Immature natural killer cell (primary cell): ENCODE measurements at places on chromosomes 16 and 17.

- DNase-seq: no peak
Observed at GRCh38 chr16:2001456-2002355, 7.9 kb downstream of the ZNF598 start.

DNA sequence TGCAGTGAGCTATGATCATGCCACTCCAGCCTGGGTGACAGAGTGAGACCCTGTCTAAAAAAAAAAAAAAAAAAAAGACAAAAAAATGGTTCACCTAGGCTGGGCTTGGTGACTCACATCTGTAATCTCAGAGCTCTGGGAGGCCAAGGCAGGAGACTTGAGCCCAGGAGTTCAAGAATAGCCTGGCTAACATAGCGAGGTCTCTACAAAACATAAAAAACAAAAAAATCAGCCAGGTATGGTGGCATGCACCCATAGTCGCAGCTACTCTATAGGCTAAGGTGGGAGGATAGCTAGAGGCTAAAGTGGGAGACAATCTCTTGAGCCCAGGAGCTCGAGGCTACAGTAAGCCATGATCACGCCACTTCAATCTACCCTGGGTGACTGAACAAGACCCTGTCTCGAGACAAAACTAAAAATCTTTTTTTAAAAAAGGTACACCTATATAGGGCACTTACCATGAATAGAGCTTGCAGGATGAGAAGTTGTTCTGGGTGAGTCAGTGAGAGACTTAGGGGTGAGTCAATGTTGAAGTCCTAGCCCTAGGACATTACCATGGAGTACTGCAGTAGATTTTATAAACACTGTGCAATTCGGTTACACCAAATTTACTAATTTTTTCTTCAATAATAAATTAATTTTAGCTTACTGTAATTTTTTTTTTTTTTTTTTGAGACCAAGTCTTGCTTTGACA is 19.0 kb downstream of the USP32 start:
- DNase-seq: no peak

DNA sequence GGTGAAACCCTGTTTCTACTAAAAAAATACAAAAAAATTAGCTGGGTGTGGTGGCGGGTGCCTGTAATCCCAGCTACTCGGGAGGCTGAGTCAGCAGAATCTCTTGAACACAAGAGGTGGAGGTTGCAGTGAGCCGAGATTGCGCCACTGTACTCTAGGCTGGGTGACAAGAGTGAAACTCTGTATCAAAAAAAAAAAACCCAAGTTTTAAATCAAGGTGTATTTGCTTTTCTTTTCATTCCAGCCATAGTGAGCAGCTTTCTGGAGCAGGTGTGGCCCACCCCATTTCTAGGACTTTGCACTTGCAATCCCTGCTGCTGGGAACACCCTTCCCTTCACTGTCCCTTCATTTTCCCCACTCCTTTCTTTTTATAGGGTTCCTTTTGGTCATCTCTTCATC is 28.8 kb downstream of the TMEM238L start:
- no peak for DNase-seq

DNA sequence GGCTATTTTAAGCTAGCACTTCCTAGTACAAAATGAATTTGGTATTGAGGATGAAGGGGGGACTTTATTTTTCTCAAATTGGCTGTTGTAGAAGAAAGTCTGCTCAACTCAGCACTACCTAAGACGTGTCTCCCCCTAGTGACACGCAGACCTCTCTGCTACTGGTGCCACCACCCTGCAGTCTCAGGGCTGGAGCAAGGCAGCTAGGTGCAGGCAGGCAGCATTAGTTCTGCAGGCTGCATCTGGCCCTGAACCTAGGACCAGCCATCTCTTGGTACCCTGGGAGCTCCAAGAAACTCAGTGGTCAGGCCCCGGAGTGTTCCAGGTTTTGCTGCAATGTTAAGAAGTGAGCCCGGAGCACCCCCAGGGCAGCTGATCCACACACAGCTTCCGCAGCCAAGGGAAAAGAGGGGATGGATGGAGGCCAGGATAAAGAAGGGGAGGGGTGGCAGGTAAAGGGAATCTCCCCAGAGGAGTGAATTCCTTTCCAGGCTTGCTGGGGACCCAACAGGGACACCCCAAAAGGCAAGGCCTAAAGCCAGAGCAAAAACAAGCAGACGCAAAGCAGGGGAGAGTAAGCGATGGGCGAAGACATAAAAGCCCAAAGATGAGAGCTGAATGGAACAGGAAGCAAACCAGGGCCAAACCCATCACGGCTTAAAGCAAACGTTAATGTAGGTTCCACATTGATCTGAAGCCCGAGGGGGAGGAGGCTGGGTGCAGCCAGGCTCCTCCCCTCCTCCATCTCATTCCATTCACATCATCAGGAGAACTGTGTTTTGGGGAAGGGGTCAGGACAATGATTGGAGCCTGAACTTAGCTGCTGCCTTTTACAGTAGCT is 200.5 kb downstream of the ZFHX3 start:
- DNase-seq: no peak

DNA sequence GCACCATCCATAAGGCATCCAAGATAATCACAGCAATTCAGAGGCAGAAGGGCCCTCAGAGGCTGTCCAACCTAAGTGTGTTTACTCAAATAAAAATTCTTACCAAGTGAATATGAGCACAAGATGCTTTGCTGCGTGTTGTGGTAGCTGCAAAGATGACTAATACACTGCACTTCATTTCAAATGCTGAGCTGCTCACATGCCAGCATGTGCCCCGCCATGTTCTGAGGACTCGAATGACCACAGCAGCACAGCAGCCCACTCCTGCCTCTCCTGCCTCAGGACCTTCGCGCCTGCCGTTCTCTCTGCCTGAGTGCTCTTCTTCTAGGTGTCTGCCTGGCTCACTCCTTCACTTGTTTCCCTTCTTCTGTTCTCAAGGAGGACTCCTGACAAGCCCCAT is 19.0 kb downstream of the PIK3R5 start:
- DNase-seq: no peak

- DNase-seq: no peak
Observed at GRCh38 chr17:73976676-73977521, 226.6 kb upstream of the RPL38 start.

GRCh38 chr17:7081341-7082062 is 1.5 kb upstream of the CLEC10A start:
- peak; percentile 78 for DNase-seq

- DNase-seq: peak; percentile 58
Observed at GRCh38 chr16:2178321-2179106, 17.9 kb downstream of the CASKIN1 start.

- DNase-seq: no peak
Observed at GRCh38 chr17:37060928-37061327, 112.2 kb downstream of the AATF start.

- no peak for DNase-seq
Observed at GRCh38 chr16:4324492-4325252, 8.8 kb downstream of the GLIS2 start.

GRCh38 chr16:11080327-11080967 is 136.1 kb downstream of the CLEC16A start:
- no peak for DNase-seq

DNA sequence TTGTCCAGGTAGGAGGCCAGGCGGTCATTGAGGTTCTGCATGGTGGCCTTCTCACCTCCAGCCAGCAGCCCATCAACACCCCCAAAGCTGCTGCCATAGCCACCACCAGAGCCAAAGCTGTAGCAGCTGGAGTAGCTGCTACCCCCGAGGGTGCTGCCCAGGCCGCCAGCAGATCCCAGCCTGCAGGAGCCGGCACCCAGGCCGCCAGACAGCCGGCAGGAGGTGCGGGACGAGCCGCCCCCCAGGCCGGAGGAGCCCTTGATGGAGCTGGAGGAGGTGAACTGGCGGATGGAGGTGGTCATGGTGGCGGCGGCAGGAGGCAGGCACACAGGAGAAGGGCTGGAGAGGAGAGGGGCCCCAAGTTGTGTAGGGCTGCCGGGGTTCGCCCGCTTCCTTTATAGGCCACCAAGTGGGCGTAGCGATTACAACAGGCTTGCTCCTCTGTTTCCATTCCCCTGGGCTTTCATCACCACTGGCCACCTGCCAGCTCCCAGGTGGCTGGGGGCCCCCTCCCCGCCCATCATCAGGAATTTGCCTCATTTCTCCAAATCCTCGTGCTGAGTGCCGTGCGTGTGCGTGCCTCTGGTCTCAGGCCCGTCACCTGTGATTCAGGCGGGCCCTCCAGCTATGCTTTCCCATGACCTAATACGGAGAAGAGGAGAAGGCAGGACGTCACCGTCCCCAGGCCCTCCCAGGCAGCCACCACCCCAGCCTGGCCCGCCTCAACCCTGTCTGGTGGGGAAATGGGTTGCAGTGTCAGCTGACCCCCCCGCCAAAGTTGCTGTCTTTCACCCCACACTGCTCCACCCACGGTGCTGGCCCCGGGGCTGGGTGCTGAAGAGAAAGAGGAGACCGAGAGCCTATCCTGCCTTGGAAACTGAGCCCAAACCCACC is at the start of gene KRT17:
KRT17 (minus strand) TSS at position 368 of the 894 bp plus-strand sequence; CDS start at position 302, 66 bp downstream.
- DNase-seq: no peak

DNA sequence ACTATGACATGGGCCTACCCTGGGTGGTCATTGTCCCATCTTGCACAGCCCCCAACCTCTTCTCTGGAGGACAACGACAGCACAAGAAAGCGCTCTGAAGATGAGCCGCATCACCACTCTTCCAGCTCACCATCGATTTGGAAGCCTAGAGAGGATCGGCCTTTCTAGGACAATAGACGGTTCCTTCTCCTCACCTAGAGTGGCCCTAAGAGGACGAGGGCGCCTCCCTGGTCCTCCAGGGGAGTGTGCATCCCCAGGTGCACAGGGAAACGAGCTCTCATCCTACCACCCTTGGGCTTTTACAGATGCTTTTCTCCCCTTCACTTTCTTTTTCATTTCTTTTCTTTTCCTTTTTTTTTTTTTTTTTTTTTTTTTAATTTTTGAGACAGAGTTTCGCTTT is 20.3 kb upstream of the SLC52A1 start:
- no peak for DNase-seq

- no peak for DNase-seq
Observed at GRCh38 chr17:78345791-78346494, 13.9 kb downstream of the SOCS3 start.

DNA sequence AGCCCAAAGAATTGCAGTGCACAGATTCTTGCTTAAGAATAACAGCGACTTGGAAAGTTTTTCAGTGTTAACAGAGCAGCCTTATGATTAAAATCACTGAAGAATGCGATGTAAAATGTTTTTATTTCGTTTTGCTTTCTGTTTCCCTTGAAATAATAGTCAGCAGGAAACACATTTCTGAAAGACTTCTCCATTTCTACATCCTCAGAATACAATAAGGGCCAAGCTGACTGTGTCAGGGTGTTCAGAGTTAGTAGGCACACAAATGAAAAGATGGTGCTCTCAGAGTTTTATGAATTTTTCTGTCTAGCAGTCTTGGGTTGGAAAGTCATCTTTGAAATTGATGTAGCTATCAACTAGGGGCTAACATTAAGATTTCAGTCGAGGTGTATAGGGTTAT is 582.9 kb upstream of the RBFOX1 start:
- no peak for DNase-seq

DNA sequence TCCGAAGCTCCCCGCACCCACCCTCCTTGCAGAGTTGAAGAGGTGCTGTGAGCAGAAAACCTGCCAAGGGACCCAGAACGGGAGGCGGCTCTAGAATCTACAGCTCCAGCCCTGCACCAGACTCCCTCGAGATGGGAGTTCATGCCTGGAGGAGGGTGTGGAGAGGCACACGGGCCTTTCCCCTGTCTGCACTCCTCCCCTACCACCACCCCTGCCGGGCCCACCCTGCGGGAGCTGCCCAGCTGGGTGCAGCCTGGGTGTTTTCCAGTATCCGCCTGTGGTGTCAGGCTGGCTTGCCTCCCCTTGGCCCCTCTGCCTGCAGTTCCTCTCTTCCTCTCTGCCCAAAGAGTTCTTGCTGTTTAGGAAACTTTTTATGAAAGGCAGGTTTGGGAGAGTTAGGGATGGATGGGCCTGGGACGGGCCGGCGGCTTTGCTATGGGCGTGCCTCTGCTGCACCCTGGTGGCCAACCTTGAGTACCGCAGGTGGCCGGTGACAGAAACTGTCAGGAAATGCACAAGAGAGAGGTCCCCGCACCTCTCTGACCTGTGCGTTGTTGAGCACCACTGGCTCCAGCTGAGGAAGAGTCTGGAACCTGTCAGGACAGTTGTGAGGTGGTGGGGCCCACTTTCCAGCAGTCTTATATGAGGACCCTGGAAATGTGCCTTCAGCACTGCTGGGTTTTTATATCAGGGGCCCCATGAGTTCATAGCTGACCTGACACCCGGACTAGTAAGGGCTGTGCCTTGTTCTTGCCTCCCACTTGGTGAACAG is 354.1 kb downstream of the SEC14L1 start:
- DNase-seq: peak; percentile 73
